ENCODE measurements at places on chromosomes 2 and 18. TPM values are rescaled to one million over a fixed set of nuclear protein-coding genes. Genes with fewer than 3 reads are reported as not detected.

TYW5 gene
- total RNA-seq, result 3.8 TPM

CD8A gene
- not detected for total RNA-seq

PROM2 gene
- total RNA-seq, result not detected

ANKRD23 gene
- 0.54 TPM for total RNA-seq

ASXL3 gene
- under 0.01 TPM for total RNA-seq

SMYD1 gene
- total RNA-seq, result not detected

SLC8A1 gene
- total RNA-seq, result 57.0 TPM

GRCh38 chr2:201918616-201919307 is 112.4 kb downstream of the CDK15 start:
- DNase-seq, result no peak

DNA sequence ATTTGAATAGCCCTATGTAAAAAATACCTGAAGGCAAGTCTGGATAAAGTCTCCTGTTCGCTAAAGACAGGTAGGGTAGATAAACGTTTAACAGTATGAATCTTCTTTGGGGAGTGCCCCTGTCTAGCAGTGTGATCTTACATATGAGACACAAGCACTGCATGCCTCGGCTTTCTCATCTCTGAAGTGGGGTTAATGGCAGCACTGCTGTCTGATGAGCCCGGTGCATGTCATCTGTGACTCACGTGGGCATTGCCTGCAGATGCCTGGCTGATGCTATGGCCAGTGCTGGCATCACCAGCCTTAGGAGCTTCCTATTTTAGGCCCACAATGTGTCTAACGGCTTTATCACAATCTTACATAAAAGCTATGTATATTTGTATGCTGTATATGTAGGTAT is 50.1 kb downstream of the GALR1 start:
- DNase-seq, result no peak

- no peak for DNase-seq
Measured at GRCh38 chr2:51225377-51225776, 193.4 kb upstream of the NRXN1 start.

- peak; percentile 19 for DNase-seq
Measured at GRCh38 chr2:38039121-38039910, 36.6 kb downstream of the CYP1B1 start.

DNA sequence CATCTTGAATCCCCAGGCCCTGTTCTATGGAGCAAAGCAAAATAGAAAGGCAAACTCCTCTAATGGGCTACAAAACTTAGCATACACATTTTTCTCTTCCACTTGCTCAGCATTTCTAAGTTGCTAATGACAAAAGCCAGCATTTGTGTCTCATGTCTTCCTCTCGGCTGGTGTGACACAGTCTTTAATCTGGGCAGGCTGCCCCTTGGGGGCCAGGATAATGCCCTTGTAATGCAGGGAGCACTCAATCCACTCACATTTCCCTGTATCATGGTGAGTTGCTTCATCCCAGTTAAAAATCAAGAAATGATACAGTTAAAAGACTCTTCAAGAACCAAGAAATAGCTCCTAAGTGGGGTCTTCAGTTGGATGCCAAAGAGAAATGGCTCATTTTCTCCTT is 109.1 kb upstream of the FBXO11 start:
- DNase-seq, result no peak

DNA sequence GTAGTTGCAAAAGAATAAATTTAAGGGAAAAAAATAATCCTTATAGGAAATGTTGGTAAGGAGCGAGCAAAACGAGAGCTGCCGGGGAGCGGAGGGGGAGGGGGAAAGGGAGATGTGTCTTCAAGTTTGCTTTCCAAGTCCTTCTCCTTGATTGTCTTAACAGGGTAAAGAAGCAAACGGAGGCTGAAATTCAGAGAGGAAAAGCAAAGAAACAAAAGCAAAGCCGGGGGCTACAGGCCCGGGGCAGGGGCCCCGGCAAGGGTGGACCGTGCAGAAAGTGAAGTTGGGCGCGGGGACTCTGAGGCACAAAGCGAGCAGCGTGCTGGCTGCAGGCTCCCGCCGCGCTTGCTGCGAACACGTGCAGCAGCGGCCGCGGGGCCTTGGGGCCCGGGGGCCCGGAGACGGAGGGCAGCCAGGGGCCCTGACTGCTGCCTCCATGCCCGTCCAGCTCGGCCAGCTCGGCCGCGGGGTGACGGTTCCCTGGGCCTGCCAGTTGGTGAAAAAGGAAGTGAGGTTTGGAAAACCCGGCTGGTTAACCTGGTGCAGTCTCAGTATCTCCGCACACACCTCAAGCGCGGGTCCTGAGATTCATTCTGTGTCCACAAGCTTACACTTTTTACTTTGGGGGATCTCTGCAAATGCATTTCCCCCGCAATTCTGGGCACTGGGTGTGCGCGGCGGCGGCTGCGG is 4.1 kb downstream of the BCL11A start:
- no peak for DNase-seq

DNA sequence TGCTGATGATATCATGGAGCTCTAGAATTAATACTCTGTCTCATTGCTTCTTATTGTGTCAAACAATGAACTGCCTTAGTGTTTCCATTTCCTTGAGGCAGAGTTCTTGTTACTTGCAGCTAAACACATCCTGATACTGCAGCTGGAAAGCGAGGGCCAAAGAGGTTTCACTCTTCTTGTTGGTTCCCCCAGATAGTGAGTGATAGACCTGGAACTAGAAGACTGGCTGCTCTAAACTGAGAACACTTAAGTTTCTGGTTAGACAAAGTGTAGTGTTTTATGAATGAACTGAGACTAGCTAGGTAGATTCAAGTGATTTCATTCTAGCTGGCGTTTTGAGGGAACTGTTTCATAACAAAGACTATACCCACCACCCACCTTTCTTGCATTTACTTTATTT is 321.7 kb downstream of the TXNL1 start:
- no peak for DNase-seq

DNA sequence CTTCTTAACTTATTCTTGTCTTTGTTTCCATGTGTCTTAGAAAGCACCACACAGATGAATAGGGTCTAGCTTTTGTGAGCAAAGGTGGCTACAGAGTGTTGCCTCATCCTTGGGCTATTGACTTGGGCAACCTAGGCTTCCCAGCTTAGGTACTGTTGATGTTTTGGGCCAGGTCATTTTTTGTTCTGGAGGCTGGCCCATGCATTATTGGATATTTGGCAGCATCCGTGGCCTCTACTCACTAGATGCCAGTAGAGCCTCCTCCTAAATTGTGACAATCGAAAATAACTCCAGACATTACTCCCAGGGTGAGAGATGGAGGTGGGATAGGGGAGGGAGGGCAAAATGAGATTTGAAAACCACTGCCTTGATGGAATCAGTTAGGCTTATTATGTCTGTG is 127.3 kb upstream of the EPC2 start:
- no peak for DNase-seq

- DNase-seq, result no peak
Measured at GRCh38 chr2:67277450-67277849, 119.7 kb upstream of the ETAA1 start.

DNA sequence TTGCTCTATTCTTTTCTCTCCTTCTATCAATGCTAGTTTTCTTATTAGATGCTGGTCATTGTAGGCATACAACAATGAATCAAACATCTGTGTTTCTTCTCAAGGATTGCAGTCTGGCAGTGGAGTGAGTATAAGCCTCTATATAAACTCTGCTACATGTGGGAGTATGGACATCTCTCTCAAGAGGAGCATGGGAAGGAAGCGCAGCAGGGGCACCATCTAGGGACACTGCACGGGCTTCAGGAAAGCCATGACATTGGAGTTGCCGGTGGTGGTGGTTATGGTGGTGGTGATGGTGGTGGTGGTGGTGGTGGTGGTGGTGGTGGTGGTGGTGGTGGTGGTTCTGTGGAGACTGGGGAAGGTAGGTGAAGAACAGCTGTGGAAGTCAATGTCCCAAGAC is 462.6 kb downstream of the RNF144A start:
- DNase-seq, result no peak

- DNase-seq, result no peak
Measured at GRCh38 chr2:28631514-28632206, 120.0 kb upstream of the PPP1CB start.

GRCh38 chr2:240135706-240136012 is 446 bp downstream of the COPS9 start:
- no peak for DNase-seq

DNA sequence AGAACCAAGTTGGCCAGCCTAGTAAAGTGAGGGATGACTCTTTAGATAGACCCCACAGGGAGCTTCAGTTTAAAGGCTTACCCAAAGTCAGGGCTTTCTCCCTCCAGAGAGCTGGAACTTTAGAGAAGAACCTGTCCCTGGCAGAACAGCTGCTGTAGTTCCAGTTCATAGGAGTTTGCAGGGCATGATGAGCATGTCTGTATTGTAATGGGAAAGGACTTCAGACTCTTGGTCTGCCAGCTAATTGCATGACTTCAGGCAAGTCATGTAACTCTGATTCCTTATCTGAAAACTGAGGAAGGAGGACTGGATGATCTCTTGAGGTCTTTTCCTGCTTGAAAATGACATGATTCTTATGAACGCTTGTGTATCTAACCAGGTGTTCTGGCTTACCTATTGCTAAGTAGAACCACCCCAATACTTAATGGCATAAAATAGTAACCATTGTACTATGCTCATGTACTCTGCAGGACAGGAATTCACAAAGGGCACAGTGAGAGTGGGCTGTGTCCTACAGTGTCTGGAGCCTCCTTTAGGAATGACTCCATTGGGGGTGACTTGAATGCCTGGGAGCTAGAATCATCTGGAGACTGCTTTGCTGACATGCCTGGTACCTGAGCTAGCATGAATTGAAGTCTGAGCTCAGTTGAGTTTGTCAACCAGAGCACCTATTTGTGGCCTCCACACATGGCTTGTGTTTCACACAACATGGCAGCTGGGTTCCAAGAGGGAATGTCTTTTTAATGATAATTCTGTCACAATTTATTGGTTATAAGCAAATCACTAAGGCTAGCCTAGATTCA is 18.9 kb downstream of the SP5 start:
- no peak for DNase-seq

DNA sequence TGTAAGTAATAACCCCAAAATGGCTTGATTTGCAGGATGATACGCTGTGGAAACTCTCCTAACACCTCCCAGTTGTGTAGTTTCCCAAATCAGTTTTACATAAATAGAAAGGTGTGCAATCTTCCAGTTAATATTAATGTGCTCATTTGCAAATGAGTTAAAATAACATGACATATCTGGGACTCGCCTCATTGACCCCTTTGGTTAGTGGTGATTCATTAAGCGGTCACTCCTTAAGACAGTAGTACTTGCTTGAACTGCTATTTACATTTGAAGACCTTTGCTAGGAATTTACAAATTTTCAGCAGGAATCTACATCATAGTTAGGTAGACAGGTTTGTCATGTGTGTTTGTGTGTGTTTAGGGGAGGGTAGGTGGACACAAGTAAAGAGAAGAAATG is 1367.7 kb upstream of the CELF4 start:
- DNase-seq, result no peak

GRCh38 chr2:225013425-225014365 is 28.6 kb downstream of the DOCK10 start:
- no peak for DNase-seq

DNA sequence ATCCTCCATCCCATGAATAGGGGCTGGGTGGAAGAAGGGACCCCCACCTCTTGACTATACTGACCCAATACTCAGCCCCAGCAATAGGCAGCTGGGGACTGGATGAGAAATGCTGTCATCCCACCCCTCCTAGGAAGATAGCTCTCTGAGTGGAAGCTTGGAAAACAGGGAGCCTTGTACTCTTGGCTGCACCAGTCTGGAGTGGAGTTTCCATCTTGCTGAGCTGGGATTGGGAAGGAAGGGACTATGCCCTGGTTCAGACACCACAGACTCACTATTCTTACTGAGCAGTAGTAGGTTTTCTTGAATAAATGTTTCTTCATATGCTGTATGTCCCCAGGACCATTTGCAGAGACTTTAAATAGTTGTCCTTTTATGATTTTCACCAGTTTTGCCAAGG is 7.4 kb downstream of the DCAF17 start:
- DNase-seq, result no peak

DNA sequence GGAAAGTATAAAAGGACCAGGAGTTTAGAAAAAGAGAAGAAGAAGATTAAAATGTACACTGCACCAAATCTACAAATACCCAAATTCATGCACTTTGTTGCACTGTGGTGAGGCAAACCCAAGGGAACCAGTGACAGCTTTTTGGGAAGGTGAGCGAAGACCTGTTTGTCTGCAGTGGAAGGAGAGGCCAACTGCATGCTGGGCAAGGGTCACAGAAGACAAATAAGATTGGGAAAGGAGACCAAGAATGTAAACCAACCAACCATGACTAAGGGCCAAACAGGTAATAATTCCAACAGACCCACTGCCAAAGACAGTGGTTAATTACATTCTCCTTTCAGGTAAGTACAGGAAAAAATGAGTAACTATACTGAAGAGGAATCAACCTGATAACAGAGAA is 202.8 kb downstream of the STK39 start:
- no peak for DNase-seq

GRCh38 chr18:9971313-9971920 is 57.6 kb downstream of the VAPA start:
- peak; percentile 81 for DNase-seq

DNA sequence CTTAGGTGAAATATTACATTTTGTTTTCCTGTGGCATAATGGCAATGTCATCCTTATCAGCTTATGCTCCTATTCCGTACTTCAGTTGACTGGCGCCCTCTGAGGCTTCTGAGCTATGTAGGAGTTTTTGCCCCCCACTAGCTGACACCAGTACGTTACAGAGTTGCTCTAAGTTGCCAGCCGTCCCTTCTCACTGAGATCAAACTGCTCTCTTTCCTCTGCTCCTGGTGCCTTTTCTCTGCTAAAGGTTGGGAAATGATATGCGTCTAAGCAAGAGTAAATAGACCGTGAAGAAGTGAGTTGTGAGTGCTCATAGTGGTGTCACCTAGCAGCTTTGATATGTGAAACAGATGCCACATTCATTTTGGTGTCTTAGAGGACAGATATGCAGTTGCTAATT is 99.2 kb downstream of the RAPGEF4 start:
- DNase-seq, result no peak

GRCh38 chr2:232372231-232373208 is 6.0 kb upstream of the ALPP start:
- DNase-seq, result peak; percentile 52

DNA sequence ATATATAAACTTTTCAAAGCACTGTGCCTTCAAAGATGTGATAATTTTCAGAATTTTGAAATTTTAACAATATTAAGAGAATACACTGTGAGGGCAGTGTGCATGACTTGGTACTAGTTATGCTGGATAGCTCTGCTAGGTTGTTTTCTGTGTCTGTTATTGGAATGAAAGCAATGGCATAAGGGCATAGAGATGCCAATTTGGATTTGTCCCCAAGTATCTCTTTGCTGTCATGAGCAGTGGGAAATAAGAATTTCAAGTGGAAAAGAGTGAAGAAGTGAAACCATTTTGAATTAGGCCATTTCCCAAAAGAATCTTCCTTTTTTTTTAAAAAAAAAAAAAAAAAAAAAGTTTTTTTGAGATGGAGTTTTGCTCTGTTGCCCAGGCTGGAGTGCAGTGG is 76.8 kb downstream of the SLC39A10 start:
- DNase-seq, result no peak

GRCh38 chr2:154280543-154280942 is 408.8 kb downstream of the GALNT13 start:
- no peak for DNase-seq

DNA sequence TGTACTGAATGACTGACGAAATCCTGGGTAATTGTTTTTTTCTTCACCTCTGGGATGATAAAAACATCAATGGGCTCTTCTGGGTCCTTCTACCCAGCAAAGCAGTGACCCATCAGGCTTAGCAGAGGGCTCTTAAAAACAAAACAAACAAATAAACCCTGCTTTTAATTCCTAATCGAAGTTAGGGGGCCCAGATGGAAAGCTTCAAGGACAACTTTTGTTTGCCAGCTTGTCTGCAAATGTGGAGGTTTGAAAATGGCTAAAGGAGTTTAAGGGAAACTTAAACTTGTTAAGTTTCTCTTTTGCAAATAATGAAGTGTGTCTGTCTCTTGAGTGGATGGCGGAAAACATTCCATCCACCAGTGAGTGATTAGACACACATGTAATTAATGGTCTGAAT is 327.2 kb downstream of the SATB2 start:
- DNase-seq, result no peak

All from IMR-90 (cell line).